ENCODE measurements at places on chromosomes 6 and 20.

GRCh38 chr6:150349546-150349945 is 19.3 kb upstream of the IYD start:
- H3K4me1 ChIP-seq = no peaks in the 10 kb centered on the region
- H3K27me3 ChIP-seq = no peaks in the 10 kb centered on the region
- no peak for DNase-seq
- no peak overlapping the region for H3K27ac ChIP-seq
- H3K36me3 ChIP-seq = no peaks in the 10 kb centered on the region

DNA sequence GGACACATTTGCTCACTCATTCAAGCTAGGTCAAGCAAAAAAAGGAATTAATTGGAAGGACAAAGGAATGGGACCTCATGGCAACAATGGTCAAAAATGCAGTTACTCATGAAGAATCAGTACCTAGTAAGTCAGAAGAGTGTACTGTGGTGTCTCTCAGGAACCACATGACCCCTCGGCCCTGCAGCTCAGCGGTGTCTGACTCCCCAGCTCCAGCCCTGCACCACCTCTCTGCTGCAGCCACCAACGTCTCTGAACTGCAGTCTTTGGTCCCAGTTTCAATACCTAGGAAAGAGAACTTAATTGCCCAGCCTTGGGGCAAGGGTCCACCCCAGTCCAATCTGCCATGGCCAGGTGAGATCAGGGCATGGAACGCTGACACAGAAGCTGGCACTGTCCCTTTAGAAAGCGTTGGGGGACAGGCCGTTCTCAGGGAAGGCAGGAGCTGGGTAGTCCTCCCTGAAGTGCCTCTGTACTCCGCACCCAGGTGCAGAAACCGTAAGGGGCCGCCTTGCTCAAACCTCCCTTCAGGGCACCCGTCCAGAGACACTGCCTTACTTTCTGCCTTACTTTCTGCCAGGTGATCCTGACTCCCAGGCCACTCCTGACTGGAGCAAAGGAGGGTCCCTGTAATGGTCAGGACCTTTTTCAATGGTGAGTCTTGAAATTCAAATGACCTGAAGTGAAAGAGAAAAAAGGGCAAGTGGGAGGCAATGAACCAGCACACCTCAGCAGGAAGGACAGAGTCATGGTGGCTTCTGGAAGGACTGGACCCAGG is 13.2 kb upstream of the NELFCD start:
- H3K4me3 ChIP-seq = no peak overlapping the region
- H3K27ac ChIP-seq = no peak overlapping the region
- peaks cover 14% of the 10 kb centered on the region for H3K27me3 ChIP-seq
- no peak for DNase-seq

DNA sequence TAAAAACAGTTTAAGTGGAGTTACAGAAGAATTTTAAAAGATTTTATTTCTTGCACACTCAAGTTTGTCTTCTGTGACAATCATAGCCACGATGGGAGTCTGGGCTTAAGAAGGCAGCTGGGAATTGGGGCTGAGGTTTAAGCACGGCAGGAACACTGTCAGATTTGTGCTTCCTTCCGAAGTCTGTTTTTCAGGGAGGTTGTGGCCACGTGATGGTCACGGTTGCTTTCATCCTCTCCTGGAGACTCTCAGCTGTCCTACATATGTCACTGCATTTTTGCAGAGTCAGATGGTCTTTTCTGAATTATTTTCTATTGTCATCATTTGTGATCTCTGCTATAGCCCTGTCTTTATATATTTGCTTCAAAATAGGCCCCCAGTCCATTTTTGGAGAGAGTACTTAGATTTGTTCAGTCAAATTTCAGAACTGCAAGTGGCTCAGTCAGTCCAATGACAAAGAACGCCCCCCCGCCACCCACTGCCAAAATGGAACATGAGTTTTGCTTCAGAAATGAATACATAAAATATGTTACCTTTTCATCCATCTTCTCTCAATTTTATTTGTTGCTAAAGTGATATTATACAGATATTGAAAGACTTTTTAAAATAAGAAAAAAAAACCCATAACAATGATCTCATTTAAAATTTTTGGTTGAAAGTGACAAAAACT is 111.8 kb upstream of the ZFP64 start:
- no peak overlapping the region for H3K4me3 ChIP-seq
- DNase-seq = no peak

- H3K4me3 ChIP-seq = no peak overlapping the region
- no peaks in the 10 kb centered on the region for H3K36me3 ChIP-seq
- no peak for DNase-seq
- H3K27ac ChIP-seq = no peak overlapping the region
These were observed 23.9 kb downstream of the MYH7B start for GRCh38 chr20:34979366-34980153.

DNA sequence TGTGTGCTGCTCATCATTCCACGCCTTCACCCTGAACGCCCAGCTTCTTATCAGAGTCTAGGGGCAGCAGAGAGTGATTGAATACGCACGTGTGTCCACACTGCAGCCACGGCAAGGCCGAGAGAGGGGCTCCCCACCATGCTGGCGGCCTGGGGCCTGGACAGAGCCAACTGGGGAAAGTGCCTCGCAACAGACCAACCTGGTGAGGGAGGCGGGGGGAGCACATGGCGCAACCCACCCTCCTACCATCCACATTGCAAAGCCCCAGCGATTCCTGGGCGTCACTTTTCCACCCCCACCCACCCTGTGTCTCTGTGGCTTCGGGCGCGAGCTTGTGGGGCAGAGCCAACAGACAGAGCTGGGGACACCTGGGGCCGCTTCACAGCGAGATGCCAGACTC is 66.4 kb upstream of the DUSP22 start:
- peaks cover 5% of the 10 kb centered on the region for H3K27me3 ChIP-seq
- no peaks in the 10 kb centered on the region for H3K36me3 ChIP-seq
- peaks cover 35% of the 10 kb centered on the region for H3K4me1 ChIP-seq
- DNase-seq = no peak
- H3K27ac ChIP-seq = no peak overlapping the region

Measured in T-cell (primary cell).